ENCODE measurements at places on chromosomes 1 and 21.

DNA sequence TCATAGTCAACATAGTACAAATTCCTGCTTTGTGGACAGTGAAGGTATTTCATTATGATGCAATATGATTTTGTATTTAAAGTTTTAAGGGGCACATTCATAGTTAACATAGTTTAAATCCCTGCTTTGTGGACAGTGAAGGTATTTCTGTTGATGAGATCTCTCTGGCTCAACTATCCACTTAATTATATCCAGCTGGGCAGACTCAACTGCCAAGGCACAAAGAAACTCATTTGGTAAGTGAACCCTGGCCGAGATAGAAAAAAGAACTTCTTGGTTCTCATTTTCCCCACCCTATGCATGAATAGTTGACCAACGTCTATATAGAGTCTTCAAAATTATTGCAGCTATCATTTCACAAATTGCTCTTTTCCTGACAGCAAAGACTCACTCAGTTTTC lies 1194.6 kb downstream of the NCAM2 start:
- no peak for DNase-seq

DNA sequence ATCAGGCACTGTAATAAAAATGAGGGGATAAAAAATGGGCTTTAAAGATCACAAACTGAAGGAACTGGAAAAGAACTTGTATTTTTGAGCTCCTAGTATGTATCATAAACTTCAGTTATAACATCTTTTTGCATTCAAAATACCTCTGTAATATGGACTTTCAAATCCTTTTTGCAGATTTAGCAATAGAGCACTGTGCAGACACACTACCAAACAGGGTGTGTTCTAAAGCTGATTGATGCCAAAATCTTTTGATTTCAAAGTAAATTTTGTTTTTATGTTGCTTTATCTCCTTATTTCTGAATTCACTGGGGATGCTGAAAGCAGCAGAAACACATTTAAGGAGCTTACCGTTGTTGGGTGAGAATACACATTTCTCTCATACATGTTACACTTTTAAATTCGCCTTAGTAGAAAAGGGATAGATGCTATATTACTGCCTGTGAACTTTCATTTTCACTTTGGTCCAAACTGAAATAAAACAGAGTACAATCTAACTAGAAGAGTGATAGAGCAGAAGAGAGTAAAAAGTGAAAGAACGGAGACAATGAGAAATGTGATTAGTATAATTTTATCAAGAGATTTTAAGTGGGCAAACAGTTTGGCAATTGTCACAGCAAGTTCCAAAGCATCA lies 1126.6 kb downstream of the BRINP3 start:
- DNase-seq = no peak

DNA sequence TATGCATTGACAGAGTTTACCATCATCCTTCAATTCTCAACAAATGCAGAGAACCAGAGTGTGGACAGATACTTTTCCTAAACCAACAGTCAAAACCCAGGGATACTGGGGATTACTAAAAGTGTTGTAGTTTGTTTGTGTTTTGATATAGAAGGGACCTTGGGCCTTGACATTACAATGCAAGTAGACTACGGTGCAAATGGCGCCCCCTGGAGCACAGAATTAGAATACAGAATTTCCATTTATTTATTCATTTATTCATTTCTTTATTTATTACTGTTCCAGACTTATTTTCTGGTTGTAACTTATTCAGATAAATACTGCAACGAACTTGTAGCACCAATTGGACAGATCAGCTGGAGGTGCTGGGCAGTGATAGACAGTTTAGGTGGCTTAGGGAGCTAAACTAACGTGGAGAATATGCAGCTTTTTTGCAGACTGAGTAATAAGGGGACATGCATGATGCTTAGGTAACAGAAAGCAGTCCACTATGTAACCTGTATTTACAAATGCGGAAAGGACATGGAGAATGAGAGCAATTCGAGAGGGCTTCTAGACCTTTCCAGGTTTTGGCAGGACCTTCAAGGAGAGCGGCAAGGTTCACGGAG lies 42.6 kb downstream of the KIRREL1 start:
- DNase-seq = peak; percentile 83

GRCh38 chr1:2499986-2500596 lies 24.0 kb downstream of the PLCH2 start:
- no peak for DNase-seq

GRCh38 chr1:116874733-116875249 lies 34.9 kb upstream of the PTGFRN start:
- peak; percentile 46 for DNase-seq
